ENCODE measurements at places on chromosomes 11 and 22.
A peak's percentile ranks its signal among the peaks of the same experiment; 100 is the strongest.

DNA sequence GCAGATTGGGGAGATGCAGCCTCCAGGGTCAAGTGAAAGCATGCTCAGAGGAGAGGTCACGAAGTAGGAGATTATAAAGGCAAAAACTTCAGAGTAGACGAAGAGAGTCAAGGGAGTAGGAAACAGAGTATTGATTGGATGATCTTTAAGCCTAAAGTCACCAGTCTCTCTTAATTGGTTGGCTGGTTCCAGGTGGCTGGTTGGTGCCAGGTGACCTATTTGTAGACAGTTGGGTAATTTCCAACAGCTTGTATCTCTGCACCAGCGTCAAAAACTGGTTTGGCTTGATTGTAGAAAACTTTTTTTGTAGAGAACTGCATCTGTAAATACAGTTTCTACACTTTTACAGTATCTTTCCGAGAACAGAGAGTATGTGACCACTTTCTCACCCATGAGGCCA lies 75.7 kb upstream of the CCDC90B start:
- ATAC-seq: no peak

- peak; percentile 80 for ATAC-seq
These were observed 110.8 kb downstream of the CEP164 start for GRCh38 chr11:117438371-117439000.

DNA sequence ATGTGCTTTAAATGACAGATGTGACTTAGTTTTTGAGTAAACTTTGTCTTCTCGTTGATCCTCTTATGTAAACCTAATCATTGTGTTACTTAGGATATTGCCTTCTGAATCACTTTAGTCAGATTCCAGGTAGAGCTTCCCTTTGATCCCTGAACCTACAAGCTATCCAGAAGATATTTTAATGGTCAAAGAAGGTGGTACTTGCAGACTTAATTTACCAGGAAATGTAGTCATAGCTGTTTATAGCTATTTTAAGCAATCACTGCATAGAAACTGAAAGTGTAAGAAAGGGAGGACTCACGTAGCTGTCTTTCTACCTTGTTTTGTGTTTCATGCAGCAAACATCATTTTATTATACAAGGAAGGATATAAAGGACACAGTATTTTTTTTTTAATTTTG lies 189.5 kb downstream of the DDX10 start:
- peak; percentile 37 for ATAC-seq

- ATAC-seq: no peak
These were observed 19.8 kb downstream of the MMP27 start for GRCh38 chr11:102685754-102686153.

GRCh38 chr11:77593883-77594282 lies 4.1 kb downstream of the AQP11 start:
- no peak for ATAC-seq

DNA sequence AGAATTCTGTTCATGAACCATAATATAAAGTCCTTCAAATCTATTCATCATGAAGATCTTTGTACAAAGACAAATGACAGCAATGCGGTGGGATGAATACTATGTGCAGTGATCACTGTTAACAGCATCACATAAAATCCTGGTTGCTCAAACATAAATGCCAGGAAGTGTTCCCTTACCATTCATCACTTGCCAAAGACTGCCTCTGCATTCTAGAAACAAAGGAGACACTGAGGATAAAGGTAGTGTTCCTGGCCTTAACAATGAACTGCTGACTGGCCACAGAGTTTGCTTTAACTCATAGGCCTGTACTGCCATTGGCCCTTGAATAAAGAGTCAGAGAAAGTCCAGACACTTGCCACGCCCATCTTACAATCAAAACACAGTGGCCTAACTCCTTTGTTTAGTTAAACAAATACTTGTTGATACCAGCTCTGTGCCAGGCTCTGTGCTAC lies 29.5 kb downstream of the C2CD3 start:
- peak; percentile 53 for ATAC-seq

GRCh38 chr11:11977206-11977938 lies 31.1 kb downstream of the DKK3 start:
- ATAC-seq: peak; percentile 12

DNA sequence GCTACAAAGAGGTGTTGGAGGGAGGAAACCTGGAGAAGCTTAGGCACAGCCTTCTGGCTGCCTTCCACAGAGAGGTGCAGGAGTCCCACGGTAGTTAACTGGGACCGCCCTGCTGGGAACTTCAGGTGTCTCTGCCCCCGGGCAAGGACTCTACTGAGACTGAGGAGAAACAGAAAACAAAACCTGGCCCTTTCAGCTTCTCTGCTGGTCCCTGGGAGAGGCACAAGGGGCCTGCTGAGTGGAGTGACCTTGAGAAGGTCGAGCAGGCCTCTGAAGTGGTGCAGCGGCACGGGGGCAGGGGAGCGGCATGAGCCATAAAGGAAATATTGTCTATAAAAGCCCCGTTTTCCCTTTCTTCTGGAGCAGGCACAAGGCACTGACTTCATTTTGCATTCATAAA lies 38.9 kb downstream of the NTM start:
- ATAC-seq: no peak

DNA sequence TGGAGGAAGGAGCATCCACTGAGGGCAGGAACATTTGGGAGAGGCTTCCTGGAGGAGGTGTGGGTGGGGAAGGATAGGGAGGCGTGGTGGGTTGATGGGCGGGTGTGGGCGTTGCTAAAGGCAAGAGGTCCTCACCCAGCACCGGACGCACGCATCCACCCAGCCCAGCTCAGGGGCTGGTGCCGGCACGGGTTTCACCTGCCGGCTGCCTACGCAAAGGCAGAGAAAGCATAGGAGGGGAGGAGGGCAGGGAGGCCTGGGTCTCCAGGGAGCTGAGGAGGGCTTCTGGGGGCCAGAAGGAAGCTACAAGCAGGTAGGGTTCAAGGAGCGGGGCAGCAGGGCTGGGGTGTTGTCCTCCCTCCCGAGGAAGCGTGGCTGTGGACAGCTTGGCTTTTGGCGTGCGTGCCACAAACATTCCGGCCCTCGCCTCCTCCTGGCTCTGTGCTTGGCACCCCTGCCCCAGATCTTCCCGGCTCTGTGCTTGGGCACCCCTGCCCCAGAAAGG lies 7.8 kb downstream of the SSH3 start:
- ATAC-seq: no peak

- ATAC-seq: no peak
These were observed 28.9 kb upstream of the ZBED5 start for GRCh38 chr11:10886652-10887250.

GRCh38 chr22:32932176-32932575 lies 126.0 kb downstream of the SYN3 start:
- ATAC-seq: no peak

GRCh38 chr11:33636104-33636503 lies 64.5 kb downstream of the C11orf91 start:
- ATAC-seq: peak; percentile 55

DNA sequence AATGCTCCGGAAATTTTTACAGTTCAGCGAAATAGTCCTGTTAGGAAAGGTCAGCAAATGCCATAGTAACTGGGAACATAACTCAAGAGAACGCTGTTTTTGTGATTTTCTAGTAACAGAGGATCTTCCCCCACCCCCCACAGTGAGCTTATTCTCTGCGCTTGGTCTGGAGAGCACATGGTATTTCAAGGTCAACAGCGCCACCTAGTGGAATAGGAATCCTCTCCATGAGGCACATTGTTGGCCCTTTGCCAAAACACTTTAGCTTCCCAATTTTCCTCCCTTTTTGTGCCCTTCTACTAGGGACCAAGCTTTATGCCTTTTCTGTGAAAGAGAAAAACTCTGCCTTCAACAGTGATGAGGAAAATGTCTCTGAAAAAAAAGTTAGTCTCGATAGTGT lies 13.2 kb upstream of the OR4C12 start:
- ATAC-seq: no peak

- peak; percentile 86 for ATAC-seq
These were observed 39.0 kb upstream of the ADA2 start for GRCh38 chr22:17258015-17258787.

DNA sequence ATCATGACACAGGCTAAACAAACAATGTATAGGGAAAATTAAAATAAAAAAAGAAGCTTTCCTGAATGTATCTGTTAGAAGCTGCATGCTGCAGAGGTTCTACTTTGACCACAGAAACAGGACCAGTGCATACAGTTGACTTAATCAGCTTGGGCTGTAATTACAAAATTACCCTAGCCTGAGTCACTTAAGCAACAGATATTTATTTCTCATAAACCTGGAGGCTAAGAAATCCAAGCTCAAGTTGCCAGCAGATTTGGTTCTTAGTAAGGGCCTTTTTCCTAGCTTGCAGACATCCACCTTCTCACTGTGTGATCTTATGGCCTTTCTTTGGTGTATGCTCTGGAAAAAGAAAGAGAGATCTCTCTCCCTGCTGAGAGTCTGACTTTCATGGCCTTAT lies 946.5 kb upstream of the RAG2 start:
- ATAC-seq: no peak

- no peak for ATAC-seq
These were observed 313.5 kb downstream of the BLID start for GRCh38 chr11:121802542-121802941.

DNA sequence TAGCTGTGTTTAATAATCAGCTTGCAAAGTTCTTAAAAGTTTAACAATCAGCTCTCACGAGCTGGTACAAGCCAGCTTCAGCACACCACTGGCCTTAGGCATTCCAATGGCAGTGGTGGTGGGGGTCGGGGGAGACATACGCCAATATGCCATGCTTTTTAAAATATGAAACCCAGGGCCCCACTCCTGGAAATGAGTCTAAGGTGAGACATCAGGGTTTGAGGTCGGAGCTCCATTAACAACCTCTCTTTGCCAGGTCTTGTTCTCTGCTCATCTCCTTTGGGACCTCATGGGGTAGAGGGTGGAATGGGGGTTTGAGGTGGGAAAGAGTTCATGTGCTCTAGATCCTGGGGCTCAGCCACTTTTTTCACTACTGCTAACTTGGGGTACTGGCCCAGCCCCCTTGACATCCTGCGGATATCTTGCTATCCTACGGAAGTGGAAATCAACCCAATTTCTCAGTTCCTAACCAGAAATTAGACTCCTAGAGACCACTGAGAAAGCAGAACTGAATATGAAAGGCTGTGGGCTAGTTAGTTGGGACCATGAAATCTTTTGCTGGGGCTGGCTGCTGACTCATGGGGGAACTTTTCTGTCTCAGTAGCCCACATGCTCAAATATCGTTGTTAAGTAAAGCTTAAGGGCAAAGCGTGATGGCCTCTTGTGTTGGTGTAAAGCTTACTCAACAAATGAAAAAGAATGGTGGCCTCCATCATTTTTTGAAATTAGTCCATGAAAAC lies 90.1 kb downstream of the PDHX start:
- ATAC-seq: no peak

GRCh38 chr11:122663056-122663740 lies 7.7 kb downstream of the UBASH3B start:
- ATAC-seq: no peak

GRCh38 chr22:43854786-43855271 lies 7.5 kb downstream of the SULT4A1 start:
- ATAC-seq: no peak

DNA sequence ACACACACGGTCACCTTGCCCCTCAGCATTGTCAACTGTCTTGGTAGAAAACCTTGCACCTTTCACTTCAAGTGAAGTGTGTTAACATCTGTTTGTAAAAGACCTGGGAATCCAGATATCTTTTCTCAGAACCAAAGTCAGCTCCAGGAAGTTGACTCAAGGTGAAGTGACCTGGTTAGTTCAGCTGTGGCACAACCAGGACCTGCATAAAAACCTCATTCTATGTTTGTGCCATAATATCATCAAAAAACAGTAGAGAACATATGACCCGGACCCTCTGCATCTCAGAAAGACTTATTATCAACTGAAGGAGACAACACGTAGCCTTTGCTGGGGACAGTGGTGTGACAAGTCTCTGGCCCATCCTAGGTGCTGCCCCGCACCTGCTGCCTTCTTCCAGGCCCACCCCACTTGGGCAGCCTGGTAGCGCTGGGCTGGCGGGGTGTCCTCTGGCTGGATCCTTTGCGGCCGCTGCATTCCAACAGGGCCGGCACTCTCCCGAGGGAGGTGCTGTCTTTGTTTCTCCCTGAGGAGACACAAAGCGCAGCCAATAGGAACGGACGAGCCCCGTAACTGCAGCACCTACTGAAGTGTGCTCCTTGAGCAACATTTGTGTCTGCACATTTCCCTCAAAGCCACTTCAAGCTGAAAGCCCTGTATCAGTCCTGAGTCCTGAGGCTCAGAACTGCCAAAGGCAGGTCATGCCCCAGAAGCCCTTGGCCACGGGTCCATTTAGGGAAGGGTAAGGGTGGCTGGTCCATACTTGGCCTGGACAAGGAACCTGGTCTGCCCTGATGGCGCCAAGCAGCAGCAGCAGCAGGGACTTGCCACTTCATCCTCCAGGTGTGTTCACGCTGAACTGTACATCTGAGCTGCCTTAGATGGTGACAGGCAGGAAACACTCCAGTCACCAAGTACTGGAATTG lies 25.2 kb downstream of the LRRC74B start:
- ATAC-seq: peak; percentile 17

GRCh38 chr22:29040385-29041275 lies 21.0 kb downstream of the C22orf31 start:
- peak; percentile 79 for ATAC-seq

- no peak for ATAC-seq
These were observed at the start of gene C1QTNF4 for GRCh38 chr11:47593934-47594855. Gene C1QTNF4, minus strand, starts transcription at chr11:47594411. Its CDS starts 3,601 bp downstream, at chr11:47590810.

DNA sequence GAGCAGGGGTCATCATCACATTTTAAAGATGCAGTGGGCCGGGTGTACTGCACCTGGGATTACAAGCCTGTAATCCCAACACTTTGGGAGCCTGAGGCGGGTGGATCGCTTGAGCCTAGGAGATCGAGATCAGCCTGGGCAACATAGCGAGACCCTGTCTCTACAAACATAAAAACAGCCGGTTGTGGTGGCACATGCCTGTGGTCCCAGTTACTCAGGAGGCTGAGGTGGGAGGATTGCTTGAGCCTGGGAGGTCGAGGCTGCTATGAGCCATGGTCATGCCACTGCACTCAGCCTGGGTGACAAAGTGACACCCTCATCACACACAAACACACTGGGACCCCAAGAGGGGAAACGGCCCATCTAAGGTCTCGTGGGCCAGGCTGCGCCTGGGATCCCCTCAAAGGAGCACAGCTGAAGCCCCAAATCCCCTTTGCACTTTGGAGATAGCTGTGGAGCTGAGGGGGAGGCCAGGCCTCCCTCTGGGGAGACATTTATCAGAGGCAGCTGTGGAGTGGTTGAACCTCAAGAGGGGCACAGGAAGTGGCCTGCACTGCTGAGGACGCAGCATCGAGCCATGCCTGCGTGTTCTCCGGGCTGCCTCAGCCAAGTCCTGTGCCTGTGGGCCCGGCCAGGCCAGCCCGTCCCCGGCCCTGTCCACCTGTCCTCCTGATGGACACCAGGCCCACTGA lies 27.5 kb downstream of the OSBPL5 start:
- ATAC-seq: no peak
